Smooth muscle cell of the brain vasculature (primary cell): ENCODE measurements at places on chromosomes 3 and 15.

DNA sequence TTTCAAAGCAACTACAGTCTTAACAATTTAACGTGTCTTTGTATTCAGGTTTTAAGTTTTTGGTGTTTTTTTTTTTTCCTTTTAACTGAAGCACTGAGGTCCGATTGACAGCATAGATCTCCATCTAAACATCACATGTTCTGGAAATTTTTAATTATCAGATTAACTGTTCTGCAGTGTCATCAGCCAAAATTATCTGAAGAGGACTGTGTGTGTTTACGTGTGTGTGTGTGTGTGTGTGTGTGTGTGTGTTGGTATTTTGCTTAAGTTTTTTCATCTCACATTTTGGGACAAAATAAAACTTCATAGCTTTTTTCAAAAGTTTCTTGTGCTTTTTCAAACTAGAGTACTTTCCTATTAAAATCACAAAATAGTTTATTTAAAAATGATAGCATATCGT, 1.8 kb downstream of the PIK3CA start:
- DNase-seq, result no peak

GRCh38 chr3:55128225-55128823, 200.5 kb upstream of the LRTM1 start:
- no peak for DNase-seq

DNA sequence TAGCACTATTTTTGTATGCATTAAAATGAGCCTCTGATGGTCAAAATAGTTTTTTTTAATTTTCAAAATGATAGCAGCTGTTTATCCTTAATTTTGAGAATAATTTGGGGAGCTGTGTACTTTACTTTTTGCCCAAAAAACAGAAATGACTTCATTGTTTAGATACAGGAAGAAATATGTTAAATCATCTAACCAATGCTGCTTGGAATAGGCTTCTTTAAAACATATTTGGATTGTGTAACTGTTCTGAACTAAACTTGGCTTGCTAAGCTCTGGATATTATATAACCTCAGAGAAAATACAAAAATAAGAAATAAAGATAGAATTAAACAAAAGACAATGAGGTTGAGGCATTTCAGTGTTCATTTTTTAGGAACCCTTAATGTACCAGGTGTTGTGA, 119.3 kb downstream of the SERPINI1 start:
- no peak for DNase-seq

DNA sequence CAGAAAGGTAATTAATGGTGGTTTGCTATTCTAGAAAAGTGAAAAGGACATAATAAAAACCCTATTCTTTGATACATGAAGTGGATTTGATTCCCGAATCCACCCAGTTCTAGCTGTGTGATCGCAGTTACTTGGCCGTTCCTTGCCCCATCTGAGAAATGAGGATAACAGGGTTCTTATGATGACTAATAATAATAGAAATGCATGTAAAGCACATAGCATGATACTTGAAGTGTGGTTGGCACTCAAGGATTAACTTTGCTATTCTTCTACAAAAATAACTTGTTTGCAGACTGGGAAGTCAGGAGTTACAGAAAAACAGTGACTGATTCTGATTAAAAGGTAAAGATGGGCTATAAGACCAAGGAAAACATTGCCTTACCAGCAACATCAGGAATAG, 26.8 kb downstream of the PARL start:
- DNase-seq, result no peak

DNA sequence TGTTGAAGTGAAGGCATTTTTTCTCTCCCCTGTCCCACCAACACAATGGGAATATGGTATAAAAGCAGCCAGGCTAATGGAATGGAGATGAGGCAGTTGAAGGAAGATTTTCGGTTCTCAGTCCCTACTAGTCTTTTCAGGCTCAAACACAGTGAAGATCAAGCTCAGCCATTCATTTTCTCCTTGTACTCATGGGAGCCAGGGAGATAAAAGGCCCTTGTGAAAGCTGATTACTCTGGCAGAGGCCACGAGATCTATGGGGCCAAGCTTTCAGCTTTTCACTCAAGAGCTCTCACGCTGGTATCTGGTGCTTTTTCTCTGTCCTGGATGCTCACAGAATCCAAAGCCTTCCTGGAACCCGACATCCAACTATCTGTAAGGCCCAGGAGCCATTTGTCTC, 14.5 kb upstream of the FAN1 start:
- DNase-seq, result no peak

GRCh38 chr15:42672444-42672843, 64.5 kb downstream of the CDAN1 start:
- no peak for DNase-seq
